ENCODE measurements at places on chromosomes 12 and 14.

DNA sequence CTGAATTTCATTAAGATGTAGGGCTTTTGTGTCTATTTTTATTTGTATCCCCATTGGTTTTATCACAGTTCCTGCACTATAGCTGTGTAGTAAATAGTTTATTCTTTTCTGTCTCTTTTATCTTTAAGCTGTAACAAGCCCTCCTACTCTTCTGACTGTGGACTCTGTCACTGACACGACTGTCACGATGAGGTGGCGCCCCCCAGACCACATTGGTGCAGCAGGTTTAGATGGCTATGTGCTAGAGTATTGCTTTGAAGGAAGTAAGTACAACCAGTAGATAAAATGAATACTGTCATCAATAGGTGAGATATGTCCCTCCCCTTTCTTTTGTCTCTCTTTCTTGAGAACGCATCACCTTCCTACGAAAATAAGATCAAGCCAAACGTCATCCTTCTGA, 34.1 kb upstream of the CHPT1 start:
- DNase-seq: no peak

GRCh38 chr12:48029491-48030172, 25.4 kb upstream of the COL2A1 start:
- DNase-seq: no peak

DNA sequence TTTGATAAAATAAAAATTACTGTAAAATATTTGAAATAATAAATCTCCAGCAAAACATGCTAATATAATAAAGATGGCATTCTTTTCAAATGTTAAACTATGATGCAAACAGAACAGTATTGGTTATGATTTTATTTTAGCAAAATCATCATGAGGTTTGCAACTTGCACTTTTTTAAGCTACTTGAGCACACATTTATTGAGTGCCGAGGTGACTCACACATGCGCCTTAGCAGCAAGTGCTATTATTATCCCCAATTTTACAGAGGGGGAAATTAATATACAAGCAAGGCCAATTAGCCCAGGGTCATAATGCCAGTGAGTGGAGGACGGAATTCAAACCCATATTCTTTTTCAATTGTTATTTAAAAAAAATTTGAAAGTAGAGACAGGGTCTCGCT, 7.3 kb downstream of the DYRK4 start:
- no peak for DNase-seq

GRCh38 chr12:131959641-131960589, 10.2 kb downstream of the EP400 start:
- DNase-seq: no peak

DNA sequence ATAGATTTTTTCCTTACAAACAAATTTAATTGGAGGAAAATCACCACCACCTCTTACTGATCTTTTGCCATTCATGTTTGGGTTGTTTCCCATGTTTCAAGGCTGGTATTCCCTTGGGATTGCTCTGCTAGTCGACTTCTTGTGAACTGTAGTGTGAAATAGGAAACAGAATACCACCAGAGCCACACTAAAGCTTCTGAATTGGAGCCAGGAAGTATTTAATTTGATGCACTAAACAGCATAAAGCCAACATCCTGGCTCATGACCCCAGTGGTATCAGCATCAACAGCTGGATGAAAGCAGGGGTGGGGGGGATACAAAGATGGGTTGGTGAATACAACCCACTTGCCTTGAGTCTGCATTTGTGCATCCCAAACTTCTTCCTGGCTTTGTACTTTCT, 127.5 kb downstream of the TBC1D30 start:
- no peak for DNase-seq

- no peak for DNase-seq
Observed at GRCh38 chr12:84506282-84506681, 406.3 kb downstream of the SLC6A15 start.

DNA sequence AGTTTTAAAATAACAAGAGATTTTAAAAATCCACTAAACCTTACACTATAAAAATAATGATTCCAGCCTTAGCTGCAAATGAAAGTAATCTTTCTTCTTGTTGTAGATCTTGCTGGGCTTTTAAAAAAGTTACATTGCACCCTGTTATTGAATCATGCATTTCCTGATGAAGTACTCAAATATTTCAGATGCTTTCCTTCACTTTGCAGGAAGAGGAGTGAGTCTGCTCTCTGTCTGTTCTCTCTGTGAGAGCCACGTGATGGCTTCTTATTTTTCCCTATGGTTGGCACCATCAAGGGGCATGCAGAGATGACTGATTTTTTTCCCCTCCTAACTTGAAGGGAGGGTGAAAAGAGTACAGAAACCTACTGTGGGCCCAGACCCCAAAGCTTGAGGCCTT, 262.7 kb downstream of the ATP23 start:
- no peak for DNase-seq

DNA sequence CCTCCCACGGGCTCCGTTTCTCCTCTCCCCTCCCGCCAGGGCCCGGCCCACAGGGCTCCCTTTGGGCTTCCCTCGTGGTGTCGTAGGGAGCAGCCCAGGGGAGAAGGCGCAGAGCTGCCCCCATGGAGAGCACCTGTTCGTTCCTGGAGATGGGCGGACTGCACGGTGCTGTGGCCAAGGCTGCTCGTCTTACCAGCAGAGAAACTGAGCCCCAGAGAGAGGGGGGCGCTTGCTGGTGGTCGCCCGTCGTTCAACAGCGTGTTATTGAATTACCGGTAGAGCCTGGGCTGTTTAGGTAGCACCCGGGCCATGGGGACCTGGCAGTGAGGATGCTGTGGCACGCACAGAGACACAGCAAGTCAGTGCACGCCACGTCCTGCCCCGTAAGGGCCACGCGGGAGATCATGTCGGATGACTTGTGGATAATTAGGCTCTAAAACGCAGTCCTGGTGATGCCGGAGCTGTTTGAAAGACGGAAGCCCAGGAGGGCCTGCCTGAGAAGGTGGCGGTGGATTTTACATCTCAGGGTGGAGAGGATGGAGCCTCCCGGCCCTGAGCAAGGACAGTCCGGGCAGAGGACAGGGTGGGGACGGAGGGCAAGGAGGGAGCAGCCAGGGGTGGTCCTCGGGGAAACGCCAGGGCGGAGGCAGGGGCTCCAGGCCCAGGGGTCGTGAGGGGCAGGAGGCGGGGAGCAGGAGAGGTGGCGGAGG, 134.4 kb downstream of the ADGRD1 start:
- peak; percentile 9 for DNase-seq

GRCh38 chr12:15446807-15447206, 124.5 kb downstream of the PTPRO start:
- no peak for DNase-seq

GRCh38 chr12:94585626-94586025, 64.7 kb downstream of the TMCC3 start:
- no peak for DNase-seq

GRCh38 chr12:53214221-53214620, 7.2 kb upstream of the ITGB7 start:
- no peak for DNase-seq

DNA sequence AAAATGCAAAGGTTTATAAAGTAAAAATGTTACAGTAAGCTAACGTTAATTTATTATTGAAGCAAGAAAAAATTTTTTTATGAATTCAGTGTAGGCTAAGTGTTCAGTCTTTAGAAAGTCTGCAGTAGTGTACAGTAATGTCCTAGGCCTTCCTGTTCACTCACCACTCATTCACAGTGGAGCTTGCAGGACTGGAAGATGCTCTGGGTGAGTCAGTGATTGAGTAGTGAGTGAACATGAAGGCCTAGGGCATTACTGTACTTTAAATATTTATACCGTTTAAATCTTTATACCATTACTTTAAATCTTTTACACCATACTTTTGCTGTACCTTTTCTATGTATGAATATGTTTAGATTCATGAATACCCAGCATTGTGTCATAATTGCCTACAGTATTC, 120.3 kb upstream of the SLC38A4 start:
- DNase-seq: no peak

- DNase-seq: no peak
Observed at GRCh38 chr12:101634724-101635123, 40.0 kb downstream of the MYBPC1 start.

- no peak for DNase-seq
Observed at GRCh38 chr12:51771008-51771407, 77.5 kb downstream of the FIGNL2 start.

- no peak for DNase-seq
Observed at GRCh38 chr12:2457933-2458414, 336.8 kb upstream of the FKBP4 start.

DNA sequence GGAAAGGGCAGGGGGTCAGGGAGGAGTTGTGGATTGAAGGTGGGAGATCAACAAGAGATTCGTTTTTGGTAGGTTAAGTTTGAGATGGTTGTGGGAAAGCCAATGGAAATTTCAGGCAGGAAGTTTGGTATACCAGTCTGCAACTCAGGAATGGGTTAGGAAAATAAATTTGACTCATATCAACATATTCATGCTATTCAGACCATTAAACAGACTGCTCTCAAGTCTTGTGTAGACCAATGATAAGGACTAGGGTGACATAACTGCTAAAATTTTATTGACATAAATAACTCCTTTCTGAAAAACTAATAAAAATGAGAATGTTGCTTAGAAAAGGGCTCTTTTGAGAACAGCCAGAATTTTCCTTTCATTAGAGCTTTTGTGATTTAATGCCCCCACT, 60.0 kb downstream of the PLEKHA5 start:
- no peak for DNase-seq
